ENCODE measurements at places on chromosomes 4 and X.

GRCh38 chrX:9069573-9069972 lies 35.6 kb upstream of the FAM9B start:
- DNase-seq: no peak

DNA sequence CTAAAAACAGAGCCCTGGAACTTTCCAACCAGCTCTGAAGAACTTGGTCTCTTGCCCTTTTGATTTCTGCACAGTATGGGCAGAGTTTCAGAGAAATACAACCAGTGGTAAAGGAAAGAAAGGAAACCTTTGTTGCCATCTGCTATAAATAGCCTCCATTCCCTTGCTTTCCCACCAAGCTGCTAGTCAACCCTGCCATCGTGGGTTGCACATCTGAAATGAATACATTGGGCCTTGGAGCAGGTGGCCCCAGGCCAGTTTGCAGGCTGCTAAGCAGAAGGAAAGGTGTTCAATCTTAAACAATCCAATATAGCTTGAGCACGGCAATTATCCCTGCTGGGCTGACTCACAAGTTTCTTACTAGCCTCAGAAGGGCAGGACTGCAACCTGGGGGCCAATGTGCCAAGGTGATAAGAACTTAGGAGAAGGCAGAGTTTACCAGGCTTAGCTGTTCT lies 142.5 kb downstream of the PPARGC1A start:
- no peak for DNase-seq

GRCh38 chr4:113455061-113455460 lies 306.5 kb downstream of the CAMK2D start:
- no peak for DNase-seq

GRCh38 chr4:41957634-41958033 lies 22.4 kb downstream of the TMEM33 start:
- no peak for DNase-seq

DNA sequence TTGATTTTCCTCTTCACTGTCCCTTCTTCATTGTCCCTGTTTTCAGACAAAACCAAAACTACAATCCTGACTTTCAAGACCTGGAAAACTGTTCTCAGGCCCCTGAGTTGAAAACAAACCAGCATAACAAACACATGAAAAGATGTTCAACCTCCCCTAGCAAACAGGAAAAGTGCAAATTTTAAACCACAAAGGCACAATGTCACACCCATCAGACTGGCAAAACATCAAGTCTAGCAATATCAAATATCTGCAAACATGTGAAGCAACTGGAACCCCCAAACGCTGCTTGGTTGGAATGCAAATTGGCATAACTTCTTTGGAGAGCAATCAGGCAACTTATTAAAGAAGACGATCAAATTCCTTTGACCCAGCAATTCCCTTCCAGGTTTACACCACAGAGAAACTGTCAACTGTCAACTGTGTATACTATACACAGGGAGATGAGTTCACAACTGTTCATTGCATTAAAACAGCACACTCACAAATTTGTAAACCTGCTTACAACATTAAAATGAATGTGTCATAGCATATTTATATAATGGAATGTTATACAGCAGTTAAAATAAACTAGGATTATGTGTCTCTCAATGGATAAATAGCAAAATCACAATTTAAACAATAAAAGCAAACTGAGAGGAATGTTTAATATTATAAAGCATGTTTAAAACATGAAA lies 7.0 kb downstream of the USP46 start:
- DNase-seq: no peak

GRCh38 chrX:10744007-10744406 lies 123.6 kb upstream of the MID1 start:
- DNase-seq: no peak

GRCh38 chr4:174012135-174012885 lies 271.2 kb downstream of the FBXO8 start:
- DNase-seq: no peak

DNA sequence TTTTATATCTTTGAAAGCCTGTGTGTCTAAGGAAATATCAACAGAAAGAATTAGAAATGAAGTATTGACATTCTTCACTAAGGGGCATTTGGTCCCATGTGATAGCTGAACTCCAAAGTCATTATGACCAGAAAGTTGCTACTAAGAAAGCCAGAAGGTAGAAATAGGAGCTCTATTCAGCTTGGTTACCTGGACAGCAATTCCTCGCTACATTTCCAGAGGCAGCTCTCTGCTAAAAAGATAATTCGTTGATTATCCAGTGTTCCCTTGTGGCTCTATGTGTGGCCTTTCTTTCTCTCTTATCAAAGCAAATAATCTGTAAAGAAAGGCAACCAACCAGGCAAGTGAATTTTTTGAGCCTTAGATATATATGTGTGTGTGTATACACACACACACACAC lies 341.3 kb downstream of the ADGRL3 start:
- DNase-seq: no peak

GRCh38 chr4:36237366-36238313 lies 6.7 kb downstream of the ARAP2 start:
- DNase-seq: no peak

- no peak for DNase-seq
Measured at GRCh38 chrX:9072281-9072680, 38.4 kb upstream of the FAM9B start.

- no peak for DNase-seq
Measured at GRCh38 chrX:110741213-110741796, 54.3 kb downstream of the CHRDL1 start.

DNA sequence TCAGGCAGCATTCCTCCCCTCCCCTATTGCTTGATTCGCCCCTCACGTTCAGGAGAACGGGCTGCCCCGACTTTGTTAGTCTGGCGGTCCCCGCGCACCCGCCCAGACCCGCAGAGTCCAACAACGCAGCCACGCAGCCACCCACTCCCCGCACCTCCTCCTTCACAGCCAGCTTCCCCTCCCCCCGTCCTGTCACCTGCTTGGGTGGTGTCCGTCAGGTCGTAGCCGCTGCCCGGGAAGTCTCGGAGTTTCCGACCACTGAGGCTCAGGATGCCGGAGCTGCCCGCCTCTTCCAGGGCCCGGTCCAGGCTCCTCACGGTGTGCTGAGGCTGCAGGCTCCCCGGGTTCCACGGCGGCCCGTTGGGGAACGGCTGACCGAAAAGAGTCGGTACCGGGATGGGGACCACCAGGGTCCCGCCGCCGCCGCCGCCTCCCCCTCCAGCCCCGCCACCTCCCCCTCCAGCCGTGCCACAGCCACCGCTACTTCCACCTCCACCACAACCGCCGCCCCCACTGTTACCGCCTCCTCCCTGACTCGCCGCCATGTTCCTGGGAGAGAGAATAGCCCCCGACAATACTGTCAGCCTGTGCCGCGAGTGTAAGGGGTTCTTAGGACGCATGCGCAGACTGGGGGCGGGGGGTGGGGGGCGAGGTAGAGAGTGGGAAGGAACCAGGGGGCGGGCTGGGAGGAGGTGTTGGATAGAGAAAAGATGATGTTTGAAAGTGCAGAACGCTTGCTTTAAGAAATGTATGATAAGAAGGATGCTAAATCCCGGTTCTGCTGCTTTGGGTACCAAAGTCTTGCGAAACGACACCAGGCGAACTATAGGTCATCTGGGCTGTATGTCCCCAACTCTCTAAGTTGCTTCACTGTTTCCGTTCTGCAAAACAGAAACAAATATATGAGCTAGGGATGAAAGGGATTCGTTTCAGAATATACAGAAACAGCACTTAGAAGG lies at the start of gene LRCH2:
Gene LRCH2, minus strand, starts transcription at position 600 of the 959 bp plus-strand sequence. Its CDS starts 55 bp downstream, at position 545.
- DNase-seq: no peak

DNA sequence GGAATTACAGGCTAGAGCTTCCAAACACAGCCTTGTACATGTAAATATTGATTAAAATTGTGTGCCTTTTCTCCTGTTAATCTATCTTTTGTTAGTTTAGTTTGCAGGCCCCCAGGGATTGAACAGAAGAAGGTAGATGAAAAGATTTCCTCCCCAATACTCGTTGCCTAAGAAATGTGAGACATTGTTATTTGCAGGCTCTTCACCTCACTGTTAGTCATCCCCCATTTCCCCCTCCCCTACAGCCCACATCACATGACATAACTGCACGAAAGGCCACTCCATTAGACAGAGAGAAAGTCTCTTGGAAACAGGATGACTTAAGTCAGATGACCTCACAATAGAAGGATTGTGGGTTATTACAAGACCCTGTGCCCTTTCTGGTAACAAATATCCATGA lies 13.3 kb upstream of the MID1 start:
- DNase-seq: no peak

DNA sequence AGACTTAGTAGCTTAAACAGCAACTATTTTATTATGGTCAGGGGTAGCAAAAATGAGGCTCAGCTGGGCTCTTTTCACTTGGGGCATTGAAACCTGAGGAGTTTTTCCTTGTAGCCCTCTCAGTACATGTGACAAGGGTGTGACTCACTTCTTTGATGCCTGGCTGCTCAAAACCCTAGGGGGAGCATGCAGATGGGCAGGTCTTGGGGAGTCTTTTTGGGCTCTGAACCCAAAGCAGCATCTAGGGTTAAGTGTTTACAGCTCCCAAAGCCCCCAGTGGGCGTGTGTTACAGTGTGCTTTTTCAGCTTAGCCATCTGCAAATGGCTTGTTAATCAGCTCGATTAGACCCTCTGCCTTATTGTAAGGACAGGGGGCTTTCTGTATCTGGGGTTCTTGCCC lies 1752.7 kb downstream of the PCDH7 start:
- no peak for DNase-seq

Data from stimulated activated CD4-positive, alpha-beta T cell treated with anti-CD3 and anti-CD28 coated beads, Interleukin-1b, Interleukin-23, amount 100 ng/mL, for 1 hour (primary cell).